ENCODE measurements at places on chromosomes 7 and 10.
A peak's percentile ranks its signal among the peaks of the same experiment; 100 is the strongest.

DNA sequence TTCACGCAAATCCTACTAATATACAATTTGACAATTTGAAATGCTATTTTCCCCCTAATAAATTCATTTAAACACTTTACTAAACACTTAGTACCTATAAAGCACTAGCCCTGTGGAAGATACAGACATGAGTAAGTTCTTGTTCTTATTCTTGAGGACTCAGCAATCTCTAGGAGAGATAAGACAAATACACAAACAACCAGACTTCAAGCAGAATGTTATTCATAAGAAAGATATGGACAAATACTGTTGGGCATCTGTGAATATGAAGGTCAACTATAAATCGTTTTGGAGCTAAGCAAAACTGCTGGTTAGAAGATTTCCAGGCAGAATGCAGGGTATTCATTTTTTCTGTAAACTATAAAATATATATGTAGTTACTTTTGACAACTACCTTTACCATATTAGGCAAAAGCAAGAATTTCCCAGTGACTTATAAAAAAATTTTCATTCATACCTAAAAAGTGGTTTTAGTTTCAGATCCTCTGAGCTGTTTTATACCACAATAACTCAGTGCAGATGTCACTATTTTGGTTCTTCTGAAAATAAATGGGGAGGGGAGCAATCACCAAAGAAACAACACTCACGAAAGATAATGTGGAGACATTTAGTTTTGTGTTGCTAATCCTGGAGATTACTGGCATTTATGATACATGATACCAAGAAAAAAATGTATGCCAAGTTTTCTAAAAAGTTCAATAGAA, 3.8 kb downstream of the VPS41 start:
- DNase-seq = no peak

GRCh38 chr7:29764227-29764626, 42.1 kb upstream of the WIPF3 start:
- no peak for DNase-seq

GRCh38 chr10:50604049-50604640, 19.6 kb downstream of the SGMS1 start:
- no peak for DNase-seq

GRCh38 chr10:117260084-117260483, 19.2 kb downstream of the SLC18A2 start:
- no peak for DNase-seq

DNA sequence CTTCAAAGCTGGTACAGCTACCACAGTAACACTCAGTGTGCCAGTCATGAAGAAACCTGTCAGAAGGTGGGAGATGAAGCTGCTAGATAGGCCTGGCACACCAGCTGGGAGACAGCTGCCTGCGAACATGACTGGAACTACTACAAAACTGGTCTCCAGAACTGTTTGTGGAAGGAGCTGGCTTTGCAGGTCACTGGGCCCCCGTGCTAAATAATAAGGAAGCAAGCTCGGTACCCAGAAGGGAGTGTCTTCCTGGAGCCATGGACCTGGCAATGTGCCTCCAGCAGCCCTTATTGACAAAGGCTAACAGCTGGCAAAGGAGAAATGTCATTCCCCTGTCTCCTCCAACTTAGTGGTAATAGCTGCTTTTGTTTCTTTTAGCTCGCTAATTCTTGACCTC, 1217.6 kb upstream of the LRRN3 start:
- DNase-seq = no peak

GRCh38 chr7:27031289-27032172, 64.3 kb downstream of the HOXA1 start:
- DNase-seq = peak; percentile 72

DNA sequence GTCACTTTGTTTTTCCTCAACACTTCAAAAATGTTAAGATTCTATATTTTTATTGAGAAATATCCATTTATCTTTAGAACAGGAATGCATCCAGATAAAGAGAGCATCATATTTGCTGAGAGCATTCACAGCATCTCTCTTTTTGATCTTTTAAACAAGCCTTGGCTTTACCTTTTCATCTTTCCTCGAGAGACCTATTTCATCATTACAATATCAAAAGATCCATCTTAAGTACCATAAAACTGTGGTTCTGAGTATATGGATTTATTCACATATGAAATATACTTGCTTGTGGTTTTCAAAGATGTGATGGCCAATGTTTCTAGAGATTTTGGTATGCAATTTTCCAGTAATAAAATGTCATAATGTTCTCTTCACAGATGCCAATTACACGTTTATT, 1140.9 kb downstream of the GATA3 start:
- no peak for DNase-seq

DNA sequence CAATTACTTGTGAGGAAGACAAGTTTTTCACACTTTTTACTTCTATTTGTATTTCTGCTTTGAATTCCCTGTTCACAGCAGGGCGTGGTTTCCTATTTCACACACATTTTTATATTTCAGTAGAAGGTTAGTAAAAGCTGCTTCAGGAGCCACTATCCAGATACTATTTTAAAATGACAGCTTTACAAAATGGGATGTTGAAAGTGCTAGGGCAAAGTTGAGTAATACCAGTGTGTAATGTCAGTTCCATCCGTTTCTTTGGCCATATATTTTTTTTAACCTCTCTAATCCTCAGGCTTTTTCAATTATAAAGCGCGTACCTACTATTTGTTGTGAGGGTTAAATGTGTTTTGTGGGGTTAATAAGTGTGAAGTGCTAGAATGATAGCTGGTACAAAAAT, 276.6 kb downstream of the GPR158 start:
- no peak for DNase-seq

- no peak for DNase-seq
Observed at GRCh38 chr10:43819464-43820230, 171.0 kb upstream of the ZNF32 start.

DNA sequence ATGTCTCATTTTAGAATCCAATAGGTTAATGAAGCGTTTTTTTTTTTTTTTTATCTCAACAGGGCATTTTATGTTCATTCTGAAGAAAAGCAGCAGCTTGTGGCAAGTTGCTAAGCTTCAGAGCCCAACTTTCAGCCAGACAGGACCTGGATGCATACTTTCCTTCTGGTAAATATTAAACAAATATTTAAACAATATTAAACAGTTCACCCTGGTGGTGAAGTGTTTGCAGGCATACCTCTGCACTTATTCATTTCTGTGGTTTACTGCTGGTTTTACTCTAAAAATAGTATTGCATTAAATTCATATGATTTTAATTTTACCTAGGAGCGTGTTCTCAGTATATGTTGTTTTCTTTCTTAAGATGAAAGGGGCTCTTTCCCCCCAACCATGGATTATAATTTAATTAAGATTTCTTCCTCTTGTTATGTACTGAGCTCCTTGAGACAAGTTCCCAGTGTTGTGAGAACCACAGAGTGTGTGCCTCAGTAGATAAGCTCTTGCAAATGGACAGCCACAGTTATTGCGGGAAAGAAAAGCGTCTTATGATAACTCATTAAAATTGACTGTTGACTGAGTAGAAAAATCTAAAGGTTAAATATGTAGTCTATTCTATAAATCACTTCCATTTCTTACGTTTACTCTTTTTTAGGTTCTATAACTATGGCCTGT, 155.8 kb downstream of the MALRD1 start:
- peak; percentile 57 for DNase-seq

GRCh38 chr7:90709501-90710465, 113.7 kb downstream of the CDK14 start:
- DNase-seq = peak; percentile 68

Measured in astrocyte (in vitro differentiated cells and primary cell).